ENCODE measurements at places on chromosomes 7 and 10.

DNA sequence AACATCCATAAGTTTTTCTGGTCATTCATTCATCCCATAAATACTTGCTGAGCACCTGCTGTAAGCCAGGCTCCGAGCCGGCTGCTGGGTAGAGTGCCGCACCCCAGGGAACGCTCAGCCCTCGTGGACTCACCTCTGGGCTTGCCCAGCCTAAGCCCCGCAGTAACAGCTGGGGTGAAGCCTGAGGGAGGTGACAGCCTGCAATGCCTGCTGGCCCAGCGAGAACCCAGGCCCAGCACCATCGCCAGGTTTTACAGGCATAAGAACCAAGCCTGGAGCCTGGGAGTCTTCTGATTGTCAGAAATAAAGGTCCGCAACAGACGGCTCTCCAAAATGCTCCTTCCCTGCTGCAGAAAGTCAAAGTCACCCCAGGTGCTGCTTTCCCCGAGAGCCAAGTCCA, 205.4 kb downstream of the ZMYND11 start:
- no peak for DNase-seq

GRCh38 chr10:118557946-118558345, 37.5 kb downstream of the PRLHR start:
- no peak for DNase-seq

- DNase-seq, result no peak
Measured at GRCh38 chr10:36473122-36473521, 652.3 kb upstream of the ANKRD30A start.

DNA sequence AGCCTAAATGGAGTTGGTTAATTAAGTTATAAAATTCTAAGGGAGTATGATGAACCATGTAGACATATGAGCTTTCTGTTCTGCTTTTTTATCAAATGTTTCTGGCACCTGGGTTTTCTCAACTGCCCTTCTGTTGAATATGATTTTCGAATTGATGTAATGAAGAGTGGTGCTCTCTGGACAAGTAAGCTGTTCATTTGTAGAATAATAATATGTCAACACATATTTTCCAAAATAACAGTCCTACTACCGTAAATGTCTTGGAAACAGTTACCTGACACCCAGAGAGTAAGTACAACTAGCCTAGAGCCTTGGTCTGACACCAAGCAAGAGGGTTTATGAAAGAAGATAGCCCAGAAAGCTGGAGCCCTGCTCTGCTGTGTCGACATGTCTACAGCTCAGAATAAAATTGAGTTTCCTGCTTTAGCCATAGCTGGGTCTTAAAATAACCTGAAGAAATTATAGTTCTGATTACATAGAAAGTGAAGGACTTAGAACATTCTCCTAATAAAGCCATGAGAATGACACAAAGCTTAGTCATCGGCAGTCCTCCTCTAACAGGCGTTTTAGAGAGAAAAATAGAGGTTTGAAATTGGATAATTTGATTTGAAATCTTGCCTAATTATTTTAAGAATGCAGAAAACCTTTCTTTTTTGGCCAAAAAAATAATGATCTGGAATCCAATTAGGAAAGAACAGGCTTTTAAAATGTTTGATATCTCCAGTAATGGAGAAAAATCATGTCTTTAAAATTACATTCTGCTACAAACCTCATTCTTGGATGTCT, 25.1 kb downstream of the HDAC9 start:
- DNase-seq, result no peak

DNA sequence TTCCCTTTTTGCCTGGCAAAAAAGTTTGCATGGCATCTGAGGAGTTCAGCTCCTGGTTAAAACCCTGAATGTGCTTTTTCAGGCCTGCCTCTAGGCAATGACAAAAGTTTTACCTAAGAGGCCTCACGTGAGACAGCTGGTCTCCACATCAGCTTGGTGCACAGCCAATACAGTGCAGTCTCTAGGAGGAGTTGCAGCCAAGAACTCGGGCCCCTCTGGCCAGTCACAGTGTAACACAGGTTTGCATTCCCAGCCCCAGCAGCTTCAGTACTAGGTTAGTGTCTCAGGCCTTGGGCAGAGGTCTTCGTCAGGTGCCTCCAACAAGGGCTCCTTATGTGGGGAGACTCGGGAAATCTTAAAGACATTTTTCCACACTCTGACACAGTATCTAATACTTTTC, 771.7 kb downstream of the SORCS1 start:
- no peak for DNase-seq

DNA sequence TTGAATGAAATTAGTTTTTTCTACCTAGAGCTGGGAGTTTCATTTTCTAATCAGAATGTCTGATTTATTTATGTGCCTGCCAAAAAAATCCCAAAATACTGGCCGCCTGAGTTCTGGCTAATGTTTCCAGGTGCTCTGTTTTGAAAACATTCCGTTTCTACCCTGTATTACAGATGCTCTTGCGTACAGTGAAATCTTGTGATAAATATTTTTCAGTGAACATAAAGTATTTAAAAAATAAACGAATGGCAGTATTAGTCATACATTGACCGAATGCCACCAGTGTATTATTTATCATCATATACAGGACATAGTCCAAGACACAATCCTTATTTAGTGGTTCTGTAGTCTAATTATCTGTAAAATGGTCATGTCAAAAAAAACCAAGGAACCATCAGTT, 102.8 kb downstream of the KAT6B start:
- DNase-seq, result no peak

DNA sequence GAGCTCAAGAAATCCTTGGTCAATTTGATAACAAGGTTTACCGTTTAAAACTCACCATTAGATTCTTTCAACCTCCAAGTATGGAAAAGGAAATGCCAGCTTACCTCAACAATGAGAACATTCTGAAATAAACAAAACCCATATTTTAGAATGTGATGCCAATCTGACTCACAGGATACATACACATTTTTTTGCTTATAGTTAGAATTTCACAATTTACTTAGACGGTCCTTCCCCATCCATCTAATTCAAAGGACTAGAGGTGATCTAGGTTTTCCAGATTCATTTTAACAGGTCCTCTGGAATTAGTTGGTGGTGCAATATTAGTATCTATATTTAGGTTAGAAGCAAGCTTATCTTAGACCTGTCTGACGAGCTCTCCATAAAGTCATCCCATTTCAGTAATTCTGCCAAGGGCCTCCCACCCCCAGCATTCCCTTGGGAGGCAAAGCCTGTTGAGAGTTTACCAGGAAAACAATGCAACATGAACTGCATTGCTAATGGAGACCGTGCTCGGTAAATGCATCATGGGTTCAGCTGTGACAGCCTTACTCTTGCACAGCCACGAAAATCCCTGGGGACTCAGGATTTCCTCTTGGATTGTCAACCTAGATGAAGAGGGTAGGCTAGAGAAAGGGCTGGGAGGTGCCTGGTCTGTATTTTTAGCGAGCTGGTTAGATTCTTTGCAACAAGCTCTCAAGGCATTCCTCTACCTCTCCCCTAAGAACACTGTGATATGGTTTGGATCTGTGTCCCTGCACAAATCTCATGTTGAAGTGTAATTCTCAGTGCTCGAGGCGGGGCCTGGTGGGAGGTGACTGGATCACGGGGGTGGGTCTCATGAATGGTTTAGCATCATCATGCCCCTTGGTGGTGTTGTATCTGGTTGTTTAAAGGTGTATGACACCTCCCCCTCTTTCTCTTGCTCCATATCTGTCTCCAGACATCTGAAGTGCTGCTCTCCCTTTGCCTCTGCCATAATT, 93.8 kb downstream of the PRTFDC1 start:
- no peak for DNase-seq

GRCh38 chr10:37489658-37490003, 364.2 kb downstream of the ANKRD30A start:
- no peak for DNase-seq

GRCh38 chr10:47367646-47368045, 16.4 kb downstream of the ZNF488 start:
- DNase-seq, result no peak

DNA sequence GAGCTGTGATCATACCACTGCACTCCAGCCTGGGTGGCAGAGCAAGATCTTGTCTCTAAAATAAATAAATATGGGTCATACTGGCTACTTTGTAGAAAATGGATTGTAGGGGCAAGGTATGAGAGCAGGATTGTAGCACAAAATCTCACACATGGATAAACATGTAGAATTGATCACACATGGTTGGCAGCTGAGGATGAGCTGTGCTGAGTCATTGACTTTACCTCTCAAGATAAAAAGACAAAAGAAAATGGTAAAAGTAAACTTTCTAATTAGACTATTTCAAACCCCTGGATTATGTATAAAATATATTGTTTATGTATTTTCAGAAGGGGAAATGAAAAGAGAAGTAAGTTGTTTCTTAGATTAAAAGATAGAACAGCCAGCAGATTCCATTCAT, 69.3 kb downstream of the APBB1IP start:
- DNase-seq, result no peak

DNA sequence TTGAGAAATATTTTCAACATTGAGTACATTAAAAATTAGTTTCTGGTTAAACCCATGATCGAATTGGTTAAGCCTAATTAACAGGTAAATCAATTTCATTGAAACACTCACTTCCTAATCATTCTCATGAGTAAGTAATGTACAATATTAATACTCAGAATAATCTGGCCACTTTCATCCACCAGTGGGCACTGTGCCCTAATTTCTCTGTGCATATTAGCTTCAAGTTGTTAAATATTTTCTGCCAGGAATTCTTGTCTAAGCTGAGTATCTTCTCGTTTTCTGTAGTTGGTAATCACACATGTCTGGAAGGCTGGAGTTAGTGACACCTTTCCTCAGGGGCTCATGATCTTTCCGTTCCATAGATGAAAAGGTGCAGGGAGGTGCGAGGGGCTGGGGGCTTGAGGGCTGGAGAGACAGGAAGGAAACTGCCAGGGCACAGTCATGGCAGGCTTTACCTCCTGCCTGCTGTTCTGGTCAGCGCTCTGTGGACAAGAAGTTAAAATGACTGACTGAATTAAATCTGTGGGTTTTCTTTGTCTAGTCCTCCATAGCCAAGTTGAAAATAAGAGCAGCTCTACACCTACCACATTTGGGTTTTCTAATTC, 71.9 kb downstream of the WIPF3 start:
- DNase-seq, result no peak

GRCh38 chr10:75187961-75188426, 22.6 kb upstream of the VDAC2 start:
- peak; percentile 49 for DNase-seq

- no peak for DNase-seq
Measured at GRCh38 chr7:66016131-66016461, 34.1 kb upstream of the GUSB start.

DNA sequence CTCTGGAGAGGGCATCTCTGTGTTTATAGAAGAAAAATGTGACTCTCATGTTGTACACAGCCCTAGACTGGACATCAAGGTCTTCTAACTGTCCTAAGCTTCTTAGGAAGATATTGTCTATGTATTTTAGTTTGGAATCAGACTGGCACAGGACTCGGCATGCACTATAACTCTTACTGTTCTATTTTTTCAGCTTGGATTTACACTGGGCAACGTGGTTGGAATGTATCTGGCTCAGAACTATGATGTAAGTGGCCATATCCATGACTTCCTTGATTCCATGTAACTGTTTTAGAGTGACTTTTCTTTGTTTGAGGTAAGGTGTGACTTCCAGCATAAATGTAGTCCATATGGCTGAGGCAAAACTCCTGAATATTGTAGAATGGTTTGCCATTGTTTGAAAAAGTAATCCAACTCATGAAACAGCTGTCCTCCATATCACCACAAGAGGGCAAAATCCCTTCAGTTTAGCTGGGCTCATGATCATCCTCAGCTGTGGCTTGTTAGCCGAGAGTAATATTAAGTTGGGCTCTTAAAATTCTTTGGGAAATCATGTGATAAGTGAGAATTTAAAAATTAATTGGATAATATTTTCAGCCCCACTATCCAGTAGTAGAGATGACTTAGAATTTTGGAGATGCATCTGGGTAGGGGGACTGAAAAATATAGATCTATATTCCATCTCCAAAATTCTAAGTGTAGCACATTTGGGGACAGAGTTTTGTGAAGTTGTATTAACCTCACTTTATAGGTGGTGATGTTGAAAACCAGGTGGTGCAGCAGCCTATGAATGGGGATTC, 10.4 kb downstream of the STMP1 start:
- DNase-seq, result no peak

GRCh38 chr10:61933859-61934555, 32.5 kb downstream of the ARID5B start:
- no peak for DNase-seq

- DNase-seq, result no peak
Measured at GRCh38 chr10:72449941-72450441, 95.3 kb upstream of the DNAJB12 start.

DNA sequence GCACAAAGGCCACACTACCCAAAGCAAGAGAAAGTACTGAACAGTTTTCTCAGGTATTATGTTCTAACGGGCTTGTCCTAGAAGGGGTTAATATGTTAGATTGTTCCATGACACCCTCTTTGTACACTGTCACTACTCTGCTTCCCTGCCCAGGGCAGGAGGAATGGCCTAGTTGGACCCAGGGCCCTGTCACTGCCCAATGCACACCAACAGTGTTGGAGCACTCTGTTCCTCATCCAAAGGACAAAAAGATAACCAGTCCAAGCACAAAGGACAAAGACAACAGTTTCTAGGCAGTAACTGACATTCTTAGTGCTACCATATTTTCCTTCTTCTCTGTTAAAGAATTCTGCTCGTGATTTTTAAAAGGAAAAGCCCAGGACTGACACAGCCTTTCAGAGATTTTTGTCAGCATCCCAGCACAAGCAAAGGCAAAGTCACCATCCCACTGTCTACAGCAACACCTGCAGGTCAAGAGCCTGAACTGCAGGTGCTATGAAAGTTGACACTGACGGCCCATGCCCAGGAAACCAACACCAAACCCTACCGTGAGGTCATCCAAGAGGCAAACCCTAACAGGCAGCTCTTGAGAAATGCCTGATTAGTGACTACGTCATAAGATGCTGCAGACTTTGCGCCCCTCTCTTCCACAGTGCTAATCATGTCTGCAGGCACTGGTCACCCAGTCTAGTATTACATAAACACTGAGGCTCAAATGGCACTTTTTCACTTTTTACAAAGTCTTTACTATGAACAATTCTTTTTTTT, 13.2 kb downstream of the NUDCD3 start:
- peak; percentile 19 for DNase-seq

GRCh38 chr10:77603534-77603927, 34.1 kb downstream of the KCNMA1 start:
- no peak for DNase-seq

GRCh38 chr7:155852426-155853301, 40.4 kb upstream of the SHH start:
- DNase-seq, result no peak

DNA sequence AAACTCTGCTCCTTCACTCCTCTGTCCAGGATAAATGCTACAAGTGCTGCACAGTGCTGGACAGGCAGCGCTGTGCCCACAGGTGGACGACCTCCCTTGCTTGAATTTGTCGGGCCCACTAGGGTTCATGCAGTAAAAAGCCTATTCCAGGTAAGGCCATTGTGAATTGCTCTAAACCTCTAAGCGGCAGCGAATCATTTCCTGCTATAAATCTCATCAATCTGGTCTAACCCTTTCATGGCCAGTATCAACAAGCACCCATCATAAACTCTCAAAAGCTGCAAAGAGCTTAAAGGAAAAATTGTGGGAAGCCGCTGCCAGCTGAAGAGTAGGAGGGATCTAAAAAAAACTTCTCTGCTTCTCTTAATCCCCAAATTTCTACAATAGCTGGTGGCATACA, 134.2 kb downstream of the SLC25A13 start:
- DNase-seq, result no peak

All from stimulated activated CD4-positive, alpha-beta T cell treated with anti-CD3 and anti-CD28 coated beads, Interleukin-12 subunit alpha, Interleukin-12 subunit beta, amount 100 ng/mL, for 24 hours (primary cell).